ENCODE measurements at places on chromosomes 7 and 10.
A peak's percentile ranks its signal among the peaks of the same experiment; 100 is the strongest.

DNA sequence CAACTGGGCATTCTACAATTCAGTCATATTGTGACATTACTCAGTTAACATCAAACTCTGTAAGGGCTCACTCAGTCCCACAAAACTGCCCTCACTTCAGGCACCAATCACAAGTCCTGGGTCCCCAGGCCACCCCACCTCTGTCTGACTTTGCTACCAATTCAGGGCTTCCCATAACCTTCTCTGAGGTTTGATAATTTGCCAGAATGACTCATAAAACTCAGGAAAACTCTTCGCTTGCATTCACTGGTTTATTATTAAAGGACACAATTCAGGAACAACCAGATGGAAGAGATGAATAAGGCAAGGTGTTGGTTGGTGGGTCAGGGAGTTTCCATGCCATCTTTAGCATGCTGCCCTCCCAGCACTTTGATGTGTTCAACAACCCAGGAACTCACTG, 41.3 kb downstream of the AVL9 start:
- no peak for DNase-seq

DNA sequence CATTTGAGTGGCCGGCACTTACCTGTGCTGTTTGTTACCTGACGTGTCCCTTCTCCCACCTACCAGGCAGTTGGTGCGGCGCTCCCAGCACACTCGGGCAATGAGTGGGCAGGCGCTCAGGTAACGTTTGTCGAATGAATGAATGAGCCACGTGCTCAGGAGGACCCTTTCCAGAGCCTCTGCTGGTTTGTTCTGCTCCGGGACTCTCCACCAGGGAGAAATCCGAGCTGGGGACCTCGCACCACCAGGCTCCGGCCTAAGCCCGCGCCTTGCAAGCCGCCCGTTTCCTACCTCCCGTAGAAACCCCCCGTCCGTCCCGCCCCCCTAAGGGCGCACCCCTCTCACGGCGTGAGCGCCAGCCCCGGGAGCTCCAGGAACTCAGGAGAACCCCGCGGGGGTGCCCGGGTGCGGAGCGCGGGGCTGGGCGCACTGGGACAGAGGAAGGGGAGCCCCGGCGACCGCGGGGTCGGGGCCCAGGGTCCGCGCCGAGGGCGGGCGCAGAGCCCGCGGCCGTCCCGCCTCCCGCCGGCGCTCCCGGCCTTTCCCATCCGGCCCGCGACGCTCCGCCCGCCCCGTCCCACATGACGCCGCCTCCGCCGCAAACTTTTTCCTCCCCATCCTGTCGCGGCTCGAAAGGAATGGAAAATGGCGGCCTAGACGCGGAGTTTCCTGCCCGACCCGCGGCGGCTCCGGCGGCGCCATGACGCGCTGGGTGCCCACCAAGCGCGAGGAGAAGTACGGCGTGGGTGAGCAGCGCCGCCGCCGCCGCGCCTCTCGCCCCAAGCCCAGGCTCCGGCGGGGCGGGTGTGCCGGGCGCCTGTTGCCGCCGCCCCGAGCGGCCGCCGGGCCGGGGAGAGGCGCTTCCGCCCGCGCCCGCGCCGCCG, at the start of gene DOCK1:
TSS of gene DOCK1 (plus strand) at position 611 of the 884 bp plus-strand sequence. CDS start at position 701, 90 bp downstream.
- DNase-seq, result peak; percentile 80

DNA sequence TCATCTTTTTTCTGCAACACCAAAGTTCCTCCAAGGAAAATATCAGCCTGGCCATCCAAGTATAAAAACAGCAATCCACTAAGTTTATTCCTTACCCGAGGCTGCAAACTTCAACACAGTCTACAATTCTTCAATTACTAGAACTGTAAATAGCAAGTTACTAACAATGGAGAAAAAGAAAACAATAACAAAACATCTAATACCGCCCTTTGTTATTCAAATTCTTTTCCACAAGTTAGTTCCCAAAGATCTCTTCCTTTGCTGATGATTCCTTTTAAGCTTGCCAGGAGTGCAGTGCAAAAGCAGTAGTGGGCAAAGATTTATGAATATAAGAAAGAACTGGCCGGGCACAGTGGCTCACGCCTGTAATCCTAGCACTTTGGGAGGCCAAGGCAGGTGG, 86.2 kb downstream of the CUL2 start:
- DNase-seq, result no peak

- no peak for DNase-seq
Observed at GRCh38 chr10:133259602-133259989, 17.1 kb downstream of the ADAM8 start.

- no peak for DNase-seq
Observed at GRCh38 chr10:847868-848267, 83.6 kb downstream of the LARP4B start.

DNA sequence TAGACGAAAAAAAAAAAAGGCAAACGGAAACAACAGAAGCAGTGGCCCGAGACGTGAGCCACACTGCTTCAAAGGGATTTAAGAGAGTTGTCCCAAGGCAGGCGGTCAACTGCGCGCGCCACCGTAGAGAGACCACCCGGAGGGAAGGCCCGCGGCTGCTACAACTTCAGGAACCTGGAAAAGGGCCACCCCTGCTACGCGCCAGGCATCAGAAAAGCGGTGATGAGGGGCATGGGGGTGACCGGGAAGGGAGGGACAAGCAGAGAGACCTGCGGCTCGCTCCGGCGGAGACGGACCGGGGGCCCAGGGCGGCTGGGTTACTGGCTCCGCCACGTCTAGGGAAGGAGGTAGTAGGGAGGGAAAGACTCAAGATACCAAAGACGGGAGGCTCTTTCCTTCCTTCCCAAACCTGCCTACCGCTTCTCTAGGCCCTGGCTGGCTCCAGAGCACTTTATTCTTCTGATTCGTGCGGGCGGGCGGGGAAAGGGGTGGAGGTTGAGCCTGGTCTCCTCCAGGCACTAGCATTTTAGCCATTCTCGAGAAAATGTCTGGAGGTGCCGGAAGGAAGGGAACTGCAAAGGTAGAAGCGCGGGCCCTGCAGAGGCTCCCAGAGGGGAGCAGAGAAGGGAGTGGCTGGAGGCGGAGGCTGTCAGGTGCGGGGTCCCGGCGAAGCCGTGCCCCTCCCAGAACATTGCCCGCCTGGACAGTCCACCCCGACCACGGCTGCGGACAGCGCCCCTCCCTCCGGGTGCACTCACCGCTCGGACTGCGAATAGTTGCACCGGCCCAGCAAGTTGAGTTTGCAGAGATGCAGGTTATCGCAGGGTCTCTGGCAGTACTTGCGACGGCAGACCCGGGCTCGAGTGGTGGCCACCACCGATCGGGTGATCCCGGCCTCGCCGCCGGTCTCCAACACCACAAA, 993 bp downstream of the ZC3HAV1 start:
- DNase-seq, result peak; percentile 69

- no peak for DNase-seq
Observed at GRCh38 chr7:144049491-144049890, 743 bp downstream of the OR2A5 start.

- DNase-seq, result no peak
Observed at GRCh38 chr10:126061526-126061925, 165.2 kb downstream of the FANK1 start.
